ENCODE measurements at places on chromosomes 12 and 14. TPM values are rescaled to one million over a fixed set of nuclear protein-coding genes. Genes with fewer than 3 reads are reported as not detected.
A peak's percentile ranks its signal among the peaks of the same experiment; 100 is the strongest.

Gene CLEC4D
- 0.19 TPM for total RNA-seq

Gene BEGAIN
- total RNA-seq = 13.4 TPM

Gene PCED1B
- total RNA-seq = 0.25 TPM

Gene OR4E2
- total RNA-seq = not detected

DNA sequence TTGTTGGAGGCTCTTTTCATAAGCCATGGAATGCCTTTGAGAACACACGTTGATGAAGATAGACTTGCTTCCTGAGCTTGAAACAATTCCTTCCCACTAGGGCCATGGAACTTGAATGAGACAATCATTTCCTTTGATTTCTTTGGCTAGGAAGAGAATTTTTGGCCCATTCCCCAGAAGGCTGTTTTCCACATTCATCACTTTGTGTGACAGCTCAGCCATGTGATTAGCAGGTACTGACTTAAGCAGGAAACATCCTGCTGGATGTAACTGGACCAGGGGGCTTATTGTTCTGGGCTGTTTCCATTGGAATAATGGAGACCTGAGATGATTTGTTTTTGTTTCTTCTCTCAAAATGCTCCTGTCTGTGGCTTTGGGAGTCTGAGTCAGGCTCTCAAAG, 469.8 kb upstream of the SEL1L start:
- no peak overlapping the region for H3K4me3 ChIP-seq
- H3K27ac ChIP-seq = no peak overlapping the region
- no peak for DNase-seq
- no peaks in the 10 kb centered on the region for H3K36me3 ChIP-seq

DNA sequence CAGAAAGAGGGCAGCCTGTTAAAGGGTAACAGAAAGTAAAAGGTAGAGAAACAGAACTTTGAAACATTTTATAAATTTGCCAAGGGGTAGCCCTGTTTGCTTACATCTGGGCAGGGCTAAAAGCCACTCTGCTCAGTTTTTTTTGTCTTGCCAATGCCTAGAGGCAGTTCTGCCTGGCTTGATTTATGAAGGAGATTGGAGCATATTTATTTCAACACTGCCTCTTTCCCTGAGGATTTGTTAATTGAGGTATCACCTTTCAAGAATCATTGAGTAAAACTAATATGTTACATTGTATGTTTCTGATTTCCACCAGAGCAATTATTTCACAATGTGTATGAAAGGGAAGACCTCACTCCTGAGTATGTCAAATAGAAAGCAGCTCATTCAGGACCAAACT, 160.8 kb downstream of the GXYLT1 start:
- no peak overlapping the region for H3K4me3 ChIP-seq
- H3K4me1 ChIP-seq = no peaks in the 10 kb centered on the region
- no peak overlapping the region for H3K27ac ChIP-seq
- H3K36me3 ChIP-seq = no peaks in the 10 kb centered on the region
- H3K27me3 ChIP-seq = no peaks in the 10 kb centered on the region

DNA sequence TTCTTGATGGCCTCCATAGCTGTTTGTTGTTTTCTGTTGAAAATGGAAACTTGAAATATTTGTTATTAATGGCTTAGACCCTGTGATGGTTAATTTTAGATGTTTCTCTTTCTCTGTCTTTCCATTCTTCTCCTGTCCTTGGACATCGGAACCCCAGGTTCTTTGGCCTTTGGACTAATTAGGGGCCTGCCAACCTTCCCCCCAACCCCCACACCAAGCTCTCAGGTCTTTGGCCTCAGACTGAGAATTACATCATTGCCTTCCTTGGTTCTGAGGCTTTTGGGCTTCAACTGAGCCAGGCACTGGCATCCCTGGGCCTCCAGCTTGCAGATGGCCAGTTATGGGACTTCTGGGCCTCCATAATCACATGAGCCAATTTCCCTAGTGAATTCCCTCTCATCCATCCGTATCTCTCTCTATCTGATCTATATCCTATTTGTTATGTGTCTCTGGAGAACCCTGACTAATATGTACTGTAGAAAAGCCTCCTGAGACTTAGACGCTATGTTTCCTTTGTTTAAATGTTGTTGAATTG, 71.6 kb downstream of the FGD4 start:
- H3K27me3 ChIP-seq = no peaks in the 10 kb centered on the region
- no peak overlapping the region for H3K4me3 ChIP-seq
- no peak overlapping the region for H3K27ac ChIP-seq
- DNase-seq = no peak
- H3K4me1 ChIP-seq = no peaks in the 10 kb centered on the region

GRCh38 chr12:53365245-53365904, 14.6 kb upstream of the SP1 start:
- H3K27ac ChIP-seq = no peak overlapping the region
- H3K36me3 ChIP-seq = no peaks in the 10 kb centered on the region
- no peak for DNase-seq
- no peak overlapping the region for H3K4me3 ChIP-seq
- H3K27me3 ChIP-seq = no peaks in the 10 kb centered on the region
- peaks cover 3% of the 10 kb centered on the region for H3K4me1 ChIP-seq

- H3K27me3 ChIP-seq = no peaks in the 10 kb centered on the region
- H3K27ac ChIP-seq = no peak overlapping the region
These were observed 4.5 kb upstream of the NYNRIN start for GRCh38 chr14:24394275-24394674.

Gene CMKLR1
- not detected for total RNA-seq

Gene AMN
- not detected for total RNA-seq

DNA sequence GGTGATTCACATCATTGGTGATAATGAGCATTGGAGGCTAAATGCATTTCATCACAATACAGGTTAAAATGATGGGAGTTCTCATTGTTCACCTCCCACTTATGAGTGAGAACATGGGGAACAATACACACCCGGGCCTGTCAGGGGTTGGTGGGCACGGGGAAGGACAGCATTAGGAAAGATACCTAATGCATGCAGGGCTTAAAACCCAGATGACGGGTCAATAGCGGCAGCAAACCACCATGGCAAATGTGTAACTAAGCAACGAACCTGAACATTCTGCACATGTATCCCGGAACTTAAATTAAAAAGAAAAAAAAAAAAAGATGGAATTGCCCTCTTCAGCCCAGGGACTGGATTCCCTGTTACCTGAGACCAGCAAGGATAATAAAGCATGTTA, 2.3 kb upstream of the LUM start:
- H3K27me3 ChIP-seq = no peaks in the 10 kb centered on the region
- no peak for DNase-seq
- no peak overlapping the region for H3K27ac ChIP-seq
- no peak overlapping the region for H3K4me3 ChIP-seq

GRCh38 chr12:56104109-56104814, at the start of gene PA2G4:
Gene PA2G4, plus strand, starts transcription at chr12:56104559. Its CDS starts 179 bp downstream, at chr12:56104738.
- no peaks in the 10 kb centered on the region for H3K27me3 ChIP-seq
- peaks cover 12% of the 10 kb centered on the region for H3K36me3 ChIP-seq
- peaks cover 11% of the 10 kb centered on the region for H3K4me1 ChIP-seq
- peak within 1 kb of the TSS; percentile 67 for H3K27ac ChIP-seq

DNA sequence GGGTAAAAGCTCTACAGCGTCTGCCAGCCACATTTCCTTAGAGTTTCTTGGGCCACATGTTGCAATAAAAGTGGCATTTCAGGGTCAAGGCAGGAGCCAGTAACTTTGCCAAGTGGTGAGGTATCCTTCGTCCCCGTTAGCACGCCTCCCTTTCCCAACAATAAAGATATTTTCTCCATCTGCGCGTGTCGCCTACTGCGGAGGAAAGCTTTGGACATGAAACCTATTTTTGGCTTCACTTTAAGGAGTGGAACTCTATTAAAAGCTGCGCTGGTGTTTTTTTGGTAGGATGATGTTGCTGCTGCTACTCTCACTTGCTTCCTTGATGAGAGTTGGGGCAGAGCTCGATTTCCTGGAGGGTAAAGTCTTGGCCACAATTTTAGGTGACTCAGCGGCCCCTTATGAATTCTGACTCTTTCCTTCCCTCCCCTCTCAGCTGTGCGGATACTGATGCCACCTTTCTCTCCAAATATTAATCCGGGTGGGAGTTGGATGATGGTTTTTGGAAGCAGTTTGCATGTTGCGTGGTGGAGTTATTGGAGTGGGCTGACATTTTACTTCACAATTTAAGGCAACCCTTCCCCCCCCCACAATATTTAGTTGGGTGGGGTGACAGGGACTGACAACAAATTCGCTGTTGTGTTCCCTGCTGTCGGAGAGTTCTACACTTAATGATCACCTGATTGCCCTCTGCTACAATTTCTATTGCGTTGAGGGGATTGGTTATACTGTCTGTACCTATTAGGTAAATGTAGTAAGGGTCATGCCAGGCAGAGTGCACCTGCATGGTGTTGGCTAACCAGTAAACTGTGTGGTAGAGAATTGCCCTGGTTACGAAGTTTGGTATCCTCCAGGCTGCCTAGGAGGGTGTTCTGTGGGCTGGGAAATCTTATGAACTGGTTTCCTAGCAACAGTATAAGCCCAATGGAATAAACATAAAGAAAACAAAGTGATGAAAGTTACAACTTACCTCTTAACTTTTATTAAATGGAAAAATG, 1.1 kb downstream of the CCDC91 start:
- DNase-seq = no peak
- no peak overlapping the region for H3K27ac ChIP-seq

- no peak overlapping the region for H3K4me3 ChIP-seq
- no peaks in the 10 kb centered on the region for H3K27me3 ChIP-seq
- no peak overlapping the region for H3K27ac ChIP-seq
- no peaks in the 10 kb centered on the region for H3K36me3 ChIP-seq
- no peak for DNase-seq
These were observed 11.2 kb upstream of the POP5 start for GRCh38 chr12:120592121-120593049.

DNA sequence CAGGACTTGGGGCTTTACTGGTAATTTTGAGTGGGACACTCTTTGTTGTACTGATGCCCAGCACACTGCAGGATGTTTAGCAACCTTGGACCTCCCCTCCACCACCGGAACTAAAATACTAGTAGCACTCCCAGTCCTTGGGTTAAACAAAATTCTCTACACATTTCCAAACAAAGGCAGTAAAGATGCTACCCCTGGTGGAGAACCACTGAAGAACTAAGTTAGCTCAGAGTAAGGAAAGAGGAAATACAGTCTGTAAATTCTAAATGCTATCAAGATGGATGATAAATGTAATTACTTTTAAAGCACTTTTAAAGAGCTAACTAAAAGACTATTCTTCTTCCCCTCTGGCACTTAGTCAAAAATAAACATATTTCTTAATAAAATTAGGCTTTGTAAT, 64.1 kb downstream of the LRP6 start:
- peaks cover 7% of the 10 kb centered on the region for H3K36me3 ChIP-seq
- no peak for DNase-seq
- H3K4me3 ChIP-seq = no peak overlapping the region
- no peak overlapping the region for H3K27ac ChIP-seq
- peaks cover 3% of the 10 kb centered on the region for H3K4me1 ChIP-seq

DNA sequence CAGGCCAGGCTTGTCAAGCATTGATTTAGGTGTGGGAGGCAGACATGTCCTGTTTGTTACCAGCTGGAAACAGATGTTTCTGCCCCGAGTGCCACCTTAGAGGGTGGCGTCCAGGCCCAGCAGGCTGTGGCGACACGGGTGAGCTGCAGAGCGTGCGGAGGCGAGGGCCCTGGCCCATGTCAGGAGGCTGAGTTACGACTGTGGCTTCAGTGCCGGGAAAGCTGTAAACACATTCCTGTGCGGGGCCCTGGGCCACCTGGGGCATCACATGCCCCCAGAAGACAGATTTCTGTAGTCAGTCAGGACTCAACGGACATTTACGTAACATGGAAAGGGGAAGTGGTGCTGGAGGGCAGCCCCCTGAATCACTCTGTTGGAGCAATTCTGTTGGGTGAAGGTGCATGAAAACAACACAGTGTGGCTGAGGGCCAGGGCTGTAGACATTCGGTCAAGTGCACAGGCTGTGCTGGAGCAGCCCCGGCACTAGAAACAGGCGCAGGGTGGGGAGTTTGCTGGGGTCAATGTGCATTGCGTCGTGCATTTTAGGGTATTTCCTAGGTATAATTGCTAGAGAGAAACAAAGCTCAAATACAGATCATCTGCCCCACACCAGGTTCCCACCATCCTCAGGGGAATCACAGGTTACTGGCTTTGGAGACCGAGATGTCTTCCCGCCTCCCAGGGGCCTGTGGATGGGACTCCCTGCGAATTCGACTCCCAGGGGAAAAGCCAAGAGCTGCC, 291.8 kb downstream of the TMEM121 start:
- H3K4me3 ChIP-seq = no peak overlapping the region
- H3K36me3 ChIP-seq = no peaks in the 10 kb centered on the region
- DNase-seq = no peak

- no peak overlapping the region for H3K27ac ChIP-seq
- H3K36me3 ChIP-seq = no peaks in the 10 kb centered on the region
- H3K27me3 ChIP-seq = no peaks in the 10 kb centered on the region
- DNase-seq = peak; percentile 49
- H3K4me1 ChIP-seq = peaks cover 3% of the 10 kb centered on the region
These were observed 68.4 kb downstream of the CRACR2A start for GRCh38 chr12:3684449-3685051.

DNA sequence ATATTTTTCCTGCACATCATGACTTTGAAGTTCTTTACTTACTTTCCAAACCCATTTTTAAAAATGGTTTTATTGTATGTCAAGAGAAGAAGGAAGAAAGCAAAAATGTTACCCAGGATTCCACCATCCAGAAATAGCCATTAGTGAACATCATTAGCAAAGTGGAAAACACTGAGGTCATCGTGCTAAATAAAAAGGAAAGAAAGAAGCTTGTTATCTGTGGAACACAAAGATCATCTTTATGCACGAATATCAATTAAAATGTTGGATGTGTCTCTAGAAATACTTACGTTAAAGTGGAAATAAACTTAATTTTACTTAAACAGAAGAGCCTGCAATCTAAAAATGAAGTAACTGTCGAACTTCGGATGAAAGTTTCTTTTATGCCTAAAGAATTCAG, 27.3 kb downstream of the SFSWAP start:
- peaks cover 10% of the 10 kb centered on the region for H3K36me3 ChIP-seq
- H3K4me3 ChIP-seq = no peak overlapping the region
- H3K4me1 ChIP-seq = no peaks in the 10 kb centered on the region
- DNase-seq = no peak
- H3K27me3 ChIP-seq = no peaks in the 10 kb centered on the region
- no peak overlapping the region for H3K27ac ChIP-seq

Gene KRT71
- total RNA-seq = not detected

Gene PMEL
- total RNA-seq = 301 TPM

GRCh38 chr14:30337456-30337855, 221.5 kb upstream of the G2E3 start:
- no peaks in the 10 kb centered on the region for H3K27me3 ChIP-seq
- no peaks in the 10 kb centered on the region for H3K4me1 ChIP-seq
- H3K4me3 ChIP-seq = no peak overlapping the region
- DNase-seq = no peak

Measured in neural progenitor cell (in vitro differentiated cells).